ENCODE measurements at places on chromosomes 3 and 15. TPM values are rescaled to one million over a fixed set of nuclear protein-coding genes. Genes with fewer than 3 reads are reported as not detected.
A peak's percentile ranks its signal among the peaks of the same experiment; 100 is the strongest.

TM4SF4 gene
- total RNA-seq = not detected

GRCh38 chr15:51332206-51333147, 5.9 kb downstream of the CYP19A1 start:
- no peaks in the 10 kb centered on the region for H3K27me3 ChIP-seq
- no peak for DNase-seq
- no peak overlapping the region for H3K27ac ChIP-seq

DNA sequence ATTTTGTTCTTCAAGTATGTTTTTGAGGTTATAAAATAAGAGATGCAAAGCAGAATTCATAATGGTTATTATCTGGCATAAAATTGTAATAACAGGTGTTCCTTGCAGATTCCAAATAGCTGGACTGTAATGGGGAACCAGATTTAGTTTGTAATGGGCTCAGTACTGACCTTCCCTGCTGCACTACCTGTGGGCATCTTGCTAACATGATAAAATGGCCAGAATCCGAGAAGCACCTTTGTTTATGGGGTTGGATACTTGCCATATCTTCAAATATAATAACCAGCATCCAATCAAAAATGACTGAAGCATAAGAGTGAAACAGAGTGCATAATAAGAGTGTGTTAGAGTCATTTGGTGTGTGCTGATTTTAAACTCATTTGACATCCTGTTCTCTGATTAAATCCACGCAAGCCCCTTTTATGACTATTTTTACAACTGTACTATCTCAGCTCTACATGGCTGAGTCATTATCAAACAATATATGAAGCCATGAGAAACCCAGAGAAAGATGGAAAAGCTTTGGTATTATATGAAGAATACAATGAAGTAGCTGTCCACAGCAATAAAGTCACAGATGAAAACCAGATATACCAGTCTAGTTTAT, 292.4 kb downstream of the CNTN4 start:
- no peaks in the 10 kb centered on the region for H3K27me3 ChIP-seq
- H3K27ac ChIP-seq = no peak overlapping the region
- no peaks in the 10 kb centered on the region for H3K4me1 ChIP-seq
- DNase-seq = no peak

SLC6A1 gene
- total RNA-seq = 0.23 TPM

DNA sequence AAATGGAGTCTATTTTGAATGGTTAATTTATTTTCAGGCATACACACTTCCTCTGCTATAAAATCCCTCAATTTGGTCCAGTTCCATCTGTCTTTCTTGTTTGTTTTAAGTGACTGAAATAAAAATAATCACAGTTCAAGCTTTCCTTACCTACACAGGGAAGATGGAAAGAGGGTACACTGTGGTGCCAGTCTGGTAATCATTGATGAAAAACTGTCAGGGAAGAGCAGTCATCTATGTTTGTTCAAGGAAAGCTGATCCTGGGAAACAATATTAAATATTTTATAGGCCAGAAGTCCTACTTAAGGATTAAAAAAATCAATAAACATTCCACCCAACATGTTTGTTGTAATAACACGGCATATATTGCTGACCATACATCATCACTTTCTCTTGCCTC, 115.2 kb upstream of the KCNMB2 start:
- no peaks in the 10 kb centered on the region for H3K36me3 ChIP-seq
- no peak overlapping the region for H3K4me3 ChIP-seq
- no peak overlapping the region for H3K27ac ChIP-seq
- H3K27me3 ChIP-seq = no peaks in the 10 kb centered on the region
- DNase-seq = no peak

DNA sequence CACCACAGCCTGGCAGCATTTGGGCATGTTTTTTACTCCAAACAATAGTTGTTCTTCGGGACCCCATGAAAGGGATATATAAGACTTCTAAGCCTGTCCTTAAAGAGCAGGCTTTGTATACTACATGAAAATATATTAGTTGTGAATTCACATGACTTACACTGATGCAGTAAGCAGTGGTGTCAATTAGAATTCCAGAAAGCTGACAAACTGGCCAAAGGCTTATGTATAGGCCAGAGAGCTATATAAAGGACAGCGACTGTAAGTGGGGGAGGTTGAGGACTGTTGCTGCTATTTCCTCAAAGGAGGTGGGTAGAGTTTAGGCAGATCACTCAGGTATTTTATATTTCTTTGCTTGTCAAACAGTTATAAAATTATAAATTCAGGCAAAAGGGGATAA, 24.8 kb downstream of the KPNA4 start:
- H3K27me3 ChIP-seq = no peaks in the 10 kb centered on the region
- H3K27ac ChIP-seq = no peak overlapping the region
- peaks cover under 1% of the 10 kb centered on the region for H3K36me3 ChIP-seq
- no peak for DNase-seq

- no peak overlapping the region for H3K4me3 ChIP-seq
- H3K36me3 ChIP-seq = peaks cover 8% of the 10 kb centered on the region
- no peak overlapping the region for H3K27ac ChIP-seq
- no peaks in the 10 kb centered on the region for H3K27me3 ChIP-seq
- DNase-seq = no peak
- H3K4me1 ChIP-seq = peaks cover 18% of the 10 kb centered on the region
These were observed 4.8 kb upstream of the CDAN1 start for GRCh38 chr15:42741710-42742109.

DNA sequence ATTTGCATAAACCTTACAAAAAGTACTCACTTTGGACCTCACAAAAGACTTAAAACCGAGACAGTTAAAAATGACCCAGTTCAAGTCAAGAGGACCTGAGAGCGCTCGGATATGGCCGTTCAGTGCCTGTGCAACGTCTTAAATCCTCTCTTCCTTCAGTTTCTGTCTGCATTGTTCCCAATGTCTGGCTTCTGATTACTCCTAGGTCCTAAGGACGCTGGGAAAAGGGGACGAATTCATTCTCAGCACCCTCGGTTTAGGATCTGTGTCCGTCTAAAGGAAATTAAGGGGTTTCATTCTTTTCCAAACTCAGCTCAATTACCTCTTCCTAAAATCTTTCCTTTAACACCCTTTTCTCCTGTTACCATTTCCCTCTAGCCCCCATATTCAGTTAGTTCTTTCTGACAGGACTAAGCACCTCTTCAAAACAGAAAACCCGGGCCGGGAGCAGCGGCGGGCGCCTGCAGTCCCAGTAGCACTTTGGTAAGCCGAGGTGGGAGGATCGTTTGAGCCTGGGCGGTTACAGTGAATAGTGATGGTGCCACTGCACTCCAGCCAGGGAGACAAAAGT, 970 bp downstream of the DPPA4 start:
- no peaks in the 10 kb centered on the region for H3K36me3 ChIP-seq
- DNase-seq = no peak
- no peak overlapping the region for H3K27ac ChIP-seq
- no peaks in the 10 kb centered on the region for H3K4me1 ChIP-seq

DNA sequence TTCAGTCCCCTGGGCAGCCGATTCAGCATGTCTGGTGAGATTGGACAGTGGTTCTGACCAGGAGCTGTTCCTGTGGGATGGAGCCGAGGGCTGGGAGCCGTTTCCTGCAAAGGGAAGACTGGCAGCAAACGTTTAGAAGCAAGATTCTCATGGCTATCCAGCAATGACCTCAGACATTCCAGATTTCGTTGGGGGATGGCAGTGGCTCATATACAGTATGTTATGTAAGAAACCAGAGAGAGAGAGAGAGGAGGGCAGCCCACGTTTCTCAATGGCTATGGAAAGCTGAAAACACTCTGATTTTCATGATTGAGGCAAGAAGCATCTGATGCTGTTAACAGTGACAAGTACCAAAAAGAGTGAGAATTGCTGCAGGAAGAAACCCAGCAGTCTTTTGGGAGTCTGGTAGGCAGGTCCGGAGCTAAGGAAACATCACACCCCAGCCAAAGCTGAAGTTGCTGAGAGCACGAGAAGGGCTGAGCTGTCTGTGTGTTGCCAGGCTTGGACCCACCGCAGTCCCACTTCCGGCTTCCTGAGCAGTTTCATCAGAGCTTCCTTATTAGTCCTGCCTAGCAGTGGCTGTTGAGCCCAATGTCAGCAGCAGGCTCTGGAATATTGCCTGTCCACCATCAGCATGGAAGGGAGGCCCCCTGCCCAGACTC, 25.6 kb upstream of the VPS8 start:
- H3K4me3 ChIP-seq = peak overlapping the region; percentile 2
- no peaks in the 10 kb centered on the region for H3K36me3 ChIP-seq
- no peaks in the 10 kb centered on the region for H3K27me3 ChIP-seq
- peak overlapping the region; percentile 18 for H3K27ac ChIP-seq
- DNase-seq = peak; percentile 29

DNA sequence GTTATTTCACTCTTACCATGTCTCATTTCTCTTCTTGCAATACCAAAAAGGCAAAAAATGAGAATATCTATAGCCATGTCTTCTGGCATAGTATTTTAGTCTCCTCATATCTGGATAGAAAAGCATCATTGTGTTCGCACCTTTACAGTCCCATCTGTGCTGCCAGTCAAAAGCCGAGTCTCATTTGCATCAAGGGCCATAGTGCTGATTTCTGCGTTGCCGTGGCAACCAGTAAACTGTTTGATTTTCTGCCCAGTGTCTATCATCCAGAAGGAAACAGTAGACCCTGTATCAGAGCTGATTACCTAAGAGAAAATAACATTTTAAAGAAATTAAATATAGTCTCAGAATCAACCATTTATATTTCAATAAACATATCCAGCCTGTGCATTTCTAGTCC, 86.1 kb upstream of the SERPINI2 start:
- no peak overlapping the region for H3K27ac ChIP-seq
- H3K36me3 ChIP-seq = no peaks in the 10 kb centered on the region
- no peaks in the 10 kb centered on the region for H3K4me1 ChIP-seq
- DNase-seq = no peak
- H3K27me3 ChIP-seq = no peaks in the 10 kb centered on the region

GRCh38 chr3:63070476-63070810, 195.2 kb upstream of the CADPS start:
- no peaks in the 10 kb centered on the region for H3K27me3 ChIP-seq
- DNase-seq = no peak
- H3K27ac ChIP-seq = no peak overlapping the region
- no peaks in the 10 kb centered on the region for H3K36me3 ChIP-seq

STRIT1 gene
- 507 TPM for total RNA-seq

- no peak overlapping the region for H3K27ac ChIP-seq
- no peaks in the 10 kb centered on the region for H3K36me3 ChIP-seq
- no peaks in the 10 kb centered on the region for H3K4me1 ChIP-seq
These were observed 295.7 kb upstream of the WNT5A start for GRCh38 chr3:55782807-55783206.

DNA sequence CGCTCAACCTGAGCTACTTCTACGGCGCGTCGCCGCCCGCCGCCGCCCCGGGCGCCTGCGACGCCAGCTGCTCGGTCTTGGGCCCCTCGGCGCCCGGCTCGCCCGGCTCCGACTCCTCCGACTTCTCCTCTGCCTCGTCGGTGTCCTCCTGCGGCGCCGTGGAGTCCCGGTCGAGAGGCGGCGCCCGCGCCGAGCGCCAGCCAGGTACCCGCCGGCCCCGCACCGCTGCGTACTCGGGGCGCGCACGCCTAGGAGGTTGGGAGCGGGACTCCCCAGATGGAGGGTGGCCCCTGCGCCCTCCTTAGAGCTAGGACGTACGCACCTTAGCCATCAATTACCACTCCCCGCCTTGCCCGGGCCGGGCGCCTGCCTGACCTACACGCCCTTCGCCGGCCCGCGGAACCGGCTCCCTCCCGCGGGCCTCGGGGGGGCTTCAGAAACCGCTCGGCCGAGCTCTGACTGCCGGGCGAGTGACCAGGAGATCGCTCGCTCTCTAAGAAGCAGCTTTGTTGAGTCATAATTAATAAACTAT, 466 bp downstream of the NFKBIZ start:
- peak overlapping the region; percentile 96 for H3K27ac ChIP-seq
- H3K4me3 ChIP-seq = peak overlapping the region; percentile 83
- no peak for DNase-seq
- H3K36me3 ChIP-seq = peaks cover 32% of the 10 kb centered on the region

SNURF gene
- 16.5 TPM for total RNA-seq

DNA sequence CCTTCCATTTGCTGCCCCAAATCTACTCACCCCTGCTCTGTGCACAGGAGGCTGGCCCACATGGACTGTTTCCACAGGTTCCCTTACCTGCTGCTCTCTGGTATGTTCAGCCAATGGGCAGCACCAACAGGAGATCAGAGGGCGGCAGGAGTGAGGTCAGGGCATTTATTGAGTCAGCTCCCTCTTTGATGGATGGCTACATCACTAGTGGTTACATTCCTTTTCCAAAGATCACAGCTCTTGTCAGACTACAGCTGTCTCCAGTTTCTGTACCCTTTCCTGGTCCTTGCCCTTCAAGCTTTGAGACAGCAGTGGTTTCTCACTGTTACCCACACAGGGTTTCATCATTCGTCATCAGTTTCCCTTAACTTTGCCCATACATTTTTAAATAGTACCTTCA, 325.1 kb downstream of the SUCLG2 start:
- H3K27ac ChIP-seq = no peak overlapping the region
- no peaks in the 10 kb centered on the region for H3K4me1 ChIP-seq
- H3K27me3 ChIP-seq = no peaks in the 10 kb centered on the region
- no peaks in the 10 kb centered on the region for H3K36me3 ChIP-seq

SFMBT1 gene
- total RNA-seq = 21.4 TPM

- no peak overlapping the region for H3K4me3 ChIP-seq
- no peaks in the 10 kb centered on the region for H3K36me3 ChIP-seq
- H3K27me3 ChIP-seq = no peaks in the 10 kb centered on the region
- no peaks in the 10 kb centered on the region for H3K4me1 ChIP-seq
- no peak overlapping the region for H3K27ac ChIP-seq
These were observed 147.5 kb downstream of the NFKBIZ start for GRCh38 chr3:101996832-101997231.

DNA sequence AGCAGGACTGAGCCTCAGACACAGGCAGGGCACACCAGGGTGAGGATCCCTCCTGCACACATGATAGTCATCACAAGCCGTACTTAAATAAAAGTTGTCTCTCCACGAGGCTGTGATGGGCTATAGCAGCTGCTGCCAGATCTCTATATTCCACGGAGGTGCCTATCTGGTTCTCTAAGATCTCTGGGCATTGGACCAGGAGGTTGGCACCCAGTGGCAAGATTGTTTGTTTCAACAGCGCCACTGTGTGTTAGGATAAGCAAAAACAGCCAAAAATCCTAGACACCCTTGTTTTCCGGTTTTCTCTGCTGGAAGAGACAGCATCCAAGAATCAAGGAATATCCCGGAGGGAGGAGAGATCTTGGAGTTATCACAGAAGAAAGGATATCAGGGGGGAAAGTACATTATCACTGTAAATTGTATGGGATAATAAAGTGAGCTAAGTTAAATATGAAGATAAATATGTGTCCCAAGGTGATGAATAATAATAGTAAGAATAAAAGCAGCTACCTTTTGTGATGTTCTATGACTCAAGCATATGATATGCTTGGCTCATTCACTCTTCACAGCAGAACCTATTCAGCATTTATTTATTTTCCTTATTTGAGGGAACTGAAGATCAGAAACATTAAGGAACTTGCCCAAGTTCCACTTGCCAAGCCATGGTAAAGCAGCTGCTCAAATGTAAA, 90.6 kb upstream of the AKAP13 start:
- H3K4me3 ChIP-seq = no peak overlapping the region
- no peaks in the 10 kb centered on the region for H3K4me1 ChIP-seq
- H3K27me3 ChIP-seq = no peaks in the 10 kb centered on the region
- no peaks in the 10 kb centered on the region for H3K36me3 ChIP-seq
- no peak overlapping the region for H3K27ac ChIP-seq

MCTP2 gene
- 0.61 TPM for total RNA-seq

All from gastrocnemius medialis (tissue), 4 donors.